NCI-H1436 treated with DMSO at 0.1 percent for 48 hours (cell line): ENCODE measurements at places on chromosomes 1 and 21.

- DNase-seq, result no peak
Observed at GRCh38 chr1:89546082-89546889, 21.7 kb downstream of the LRRC8B start.

GRCh38 chr1:3634059-3634800 lies 9.4 kb downstream of the TPRG1L start:
- DNase-seq, result no peak

GRCh38 chr1:106502659-106503058 lies 553.8 kb upstream of the PRMT6 start:
- no peak for DNase-seq

- DNase-seq, result no peak
Observed at GRCh38 chr1:224749916-224750315, 133.8 kb downstream of the CNIH3 start.

GRCh38 chr1:31674626-31675025 lies 29.2 kb downstream of the COL16A1 start:
- DNase-seq, result no peak

DNA sequence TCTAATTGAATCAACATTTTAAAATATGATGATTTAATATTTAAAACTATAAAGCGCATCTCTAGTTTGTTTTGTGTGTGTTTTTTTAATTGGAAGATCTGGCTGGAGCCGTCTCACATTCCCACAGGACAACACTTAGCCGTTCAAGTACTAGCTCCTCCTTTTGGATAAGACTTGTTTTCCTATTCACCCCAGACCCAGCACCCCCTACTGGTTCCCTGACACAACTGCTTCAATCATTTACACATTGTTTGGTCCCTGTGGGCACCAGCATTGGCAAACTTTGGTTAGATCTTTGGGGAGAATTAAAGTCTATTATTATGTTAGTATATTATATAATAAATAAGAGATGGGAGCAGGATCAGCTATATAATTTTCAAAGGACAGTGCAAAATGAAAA lies 34.5 kb downstream of the TYW3 start:
- DNase-seq, result no peak

- DNase-seq, result no peak
Observed at GRCh38 chr1:25863486-25864262, 4.4 kb upstream of the AUNIP start.

- DNase-seq, result no peak
Observed at GRCh38 chr1:8473121-8473875, 155.4 kb downstream of the SLC45A1 start.

DNA sequence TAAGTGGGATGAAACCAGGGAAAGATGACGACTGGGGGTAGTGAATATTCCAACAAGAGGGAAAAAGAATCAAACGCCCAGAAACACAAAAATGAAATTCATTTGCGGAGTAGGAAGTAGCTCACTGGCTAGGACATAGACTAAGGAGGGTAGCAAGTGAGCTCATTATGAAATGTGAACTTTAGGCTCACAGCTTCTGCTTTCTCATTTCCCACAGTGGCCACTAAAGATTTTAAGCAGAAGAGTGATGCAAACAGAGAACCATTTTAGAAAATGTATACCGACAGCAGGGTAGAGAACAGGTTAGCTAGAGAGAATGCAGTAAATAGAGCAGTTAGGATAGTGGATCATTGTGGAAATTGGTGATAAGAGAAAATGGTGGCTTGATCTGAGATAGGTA lies 3.5 kb downstream of the CD48 start:
- DNase-seq, result no peak

GRCh38 chr21:33643658-33644311 lies 1.5 kb downstream of the ITSN1 start:
- no peak for DNase-seq

DNA sequence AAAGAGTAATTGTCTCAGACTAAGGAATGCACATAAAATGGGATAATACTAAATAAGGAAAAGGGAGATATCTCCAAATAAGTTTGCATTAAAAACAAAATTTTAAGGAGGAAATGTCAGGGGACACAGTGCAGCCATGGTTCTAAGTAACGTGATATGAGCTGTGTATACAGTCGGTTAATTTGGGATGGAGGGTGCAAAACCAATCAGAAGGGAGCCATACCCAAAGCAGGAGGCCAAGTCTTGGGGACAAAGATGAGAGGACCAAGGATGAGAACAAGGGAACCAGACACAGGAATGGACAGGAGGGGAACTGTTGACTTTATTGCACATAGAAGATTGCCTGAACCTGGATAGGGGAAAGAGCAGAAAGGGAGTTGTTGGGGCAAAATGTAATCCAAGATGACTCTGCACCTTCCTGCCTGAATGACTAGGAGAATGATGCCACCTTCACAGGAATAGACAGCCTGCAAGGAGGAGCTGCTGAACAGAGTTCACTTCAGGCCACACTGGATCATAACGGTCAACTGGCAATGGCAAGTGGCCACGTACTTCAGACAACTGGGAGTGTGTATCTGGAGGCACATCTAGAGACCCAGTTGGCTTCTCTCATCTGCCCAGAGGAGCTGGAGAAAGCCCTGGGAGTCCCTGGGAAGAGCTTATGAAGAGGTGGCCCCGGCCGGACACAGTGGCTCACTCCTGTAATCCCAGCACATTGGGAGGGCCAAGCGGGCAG lies 22.0 kb upstream of the BOLA1 start:
- no peak for DNase-seq

- no peak for DNase-seq
Observed at GRCh38 chr1:78839704-78840277, 166.7 kb downstream of the ADGRL4 start.

DNA sequence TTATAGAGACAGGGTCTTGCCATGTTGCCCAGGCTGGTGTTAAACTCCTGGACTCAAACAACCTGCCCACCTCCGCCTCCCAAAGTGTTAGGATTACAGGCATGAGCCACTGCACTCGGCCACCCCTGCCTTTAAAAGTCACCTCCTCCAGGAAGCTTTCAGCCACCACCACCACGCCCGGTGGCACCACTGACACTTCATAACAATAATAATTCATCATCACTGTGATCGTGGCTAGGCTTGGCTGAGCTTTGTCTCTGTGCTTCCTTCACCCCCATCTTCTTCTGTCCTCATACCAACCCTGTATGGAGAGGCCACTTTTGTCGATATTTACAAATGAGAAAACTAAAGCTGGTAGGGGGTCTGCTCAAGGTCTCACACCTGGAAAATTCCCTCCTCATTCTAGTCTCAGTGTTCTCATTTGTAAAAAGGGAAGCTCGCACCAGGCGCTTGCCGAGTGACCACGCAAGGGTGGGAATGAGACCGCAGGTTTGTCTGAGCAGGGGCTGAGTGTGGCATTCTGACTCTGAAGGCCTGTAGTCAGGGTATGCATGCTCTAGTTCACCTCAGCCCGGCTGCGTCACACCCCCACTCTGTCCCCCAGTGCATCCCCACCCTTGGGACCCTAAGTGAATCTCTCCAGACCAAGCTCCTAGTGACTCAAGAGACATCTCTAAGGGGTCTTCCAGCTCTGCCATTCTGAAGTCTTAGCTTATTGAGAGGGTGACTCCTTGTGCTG lies 12.9 kb upstream of the EPHA2 start:
- DNase-seq, result no peak

- no peak for DNase-seq
Observed at GRCh38 chr1:61173118-61173517, 90.8 kb downstream of the NFIA start.

DNA sequence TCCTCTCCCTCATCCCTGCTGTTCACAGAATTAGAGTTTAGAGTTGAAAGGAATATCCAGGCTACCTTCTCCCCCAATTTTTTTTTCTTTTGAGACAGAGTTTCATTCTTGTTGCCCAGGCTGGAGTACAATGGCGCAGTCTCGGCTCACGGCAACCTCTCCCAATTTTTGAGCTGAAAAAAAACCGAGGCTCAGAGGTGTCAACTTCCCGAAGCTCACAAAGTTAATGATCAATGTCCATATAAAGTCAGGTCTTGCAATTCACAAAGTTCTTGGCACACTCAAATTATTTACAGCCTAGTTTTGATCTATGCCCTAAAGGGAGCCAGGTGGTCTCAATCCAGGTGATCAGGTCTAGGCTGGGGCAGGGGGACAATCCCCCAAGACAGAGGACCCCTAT lies 797 bp upstream of the LEFTY1 start:
- DNase-seq, result no peak

GRCh38 chr1:226654046-226654667 lies 84.9 kb downstream of the ITPKB start:
- no peak for DNase-seq

DNA sequence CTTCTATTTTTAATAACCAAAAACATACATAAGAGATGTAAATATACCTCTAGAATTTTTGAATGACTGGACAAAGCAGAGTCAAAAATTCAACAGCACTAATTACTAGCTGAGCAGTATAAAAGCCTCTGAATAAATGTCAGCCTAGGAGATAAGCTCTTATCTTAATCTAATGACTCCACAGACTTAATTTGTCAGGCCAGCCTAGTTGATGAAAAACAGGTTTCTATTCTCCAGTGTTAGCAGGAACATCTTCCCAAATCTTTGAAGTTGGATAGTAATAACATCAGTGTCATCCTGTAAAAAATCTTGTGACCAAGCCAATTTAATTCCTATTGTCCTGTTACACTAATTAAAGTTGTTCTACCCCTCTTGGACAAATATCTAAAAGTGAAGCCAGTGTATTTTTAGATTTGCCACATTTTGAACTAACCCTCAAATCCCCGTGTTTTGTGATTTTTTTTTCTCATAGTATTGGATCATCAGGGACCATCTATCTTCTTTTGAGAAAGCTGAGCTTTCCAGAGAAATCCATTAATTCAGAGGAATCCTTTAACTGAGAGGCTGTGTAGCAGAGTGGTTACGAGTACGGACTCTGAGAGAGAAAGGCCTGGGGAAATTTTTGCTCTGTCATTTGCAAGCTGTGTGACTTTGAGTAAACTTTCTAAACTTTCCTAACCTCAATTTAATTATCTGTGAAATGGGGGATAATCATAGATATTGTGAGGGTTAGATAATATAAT lies 41.2 kb downstream of the LMO4 start:
- no peak for DNase-seq

GRCh38 chr1:221637641-221638041 lies 104.2 kb downstream of the DUSP10 start:
- no peak for DNase-seq

DNA sequence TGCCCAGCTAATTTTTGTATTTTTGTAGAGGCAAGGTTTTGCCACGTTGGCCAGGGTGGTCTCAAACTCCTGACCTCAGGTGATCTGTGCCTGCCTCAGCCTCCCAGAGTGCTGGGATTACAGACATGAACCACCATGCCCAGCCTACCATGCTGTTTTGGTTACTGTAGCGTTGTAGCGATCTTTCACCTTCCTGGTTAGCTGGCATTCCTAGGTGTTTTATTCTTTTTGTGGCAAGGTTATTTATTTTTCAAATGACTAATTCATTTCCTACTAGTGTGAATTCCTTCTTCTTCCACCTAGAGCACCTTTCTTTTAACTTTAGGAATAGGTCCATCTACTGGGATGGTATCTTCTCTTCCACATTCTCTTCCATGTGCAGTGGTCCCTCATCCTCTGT lies 29.3 kb downstream of the TMEM200B start:
- no peak for DNase-seq

DNA sequence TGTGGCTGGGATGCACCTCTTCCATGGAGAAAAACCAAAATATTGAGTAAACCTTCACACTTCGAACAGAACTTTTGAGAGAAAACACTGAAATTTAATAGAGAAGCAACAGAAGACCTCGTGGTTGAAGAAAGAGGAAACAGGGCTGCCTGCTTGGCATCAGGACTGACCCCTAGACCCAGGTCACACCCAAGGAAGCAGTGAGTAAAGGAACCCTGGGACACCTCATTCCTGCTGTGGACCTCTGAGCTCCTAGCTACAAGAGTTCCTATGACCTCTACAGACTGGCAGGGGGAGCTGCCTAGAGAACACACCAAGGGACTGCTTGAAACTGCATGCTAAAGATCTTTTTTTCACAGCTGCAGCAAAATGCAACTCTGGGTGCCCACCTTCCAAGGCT lies 67.8 kb downstream of the FASLG start:
- no peak for DNase-seq

- DNase-seq, result no peak
Observed at GRCh38 chr1:202599669-202600431, 110.4 kb downstream of the SYT2 start.

- no peak for DNase-seq
Observed at GRCh38 chr1:171431994-171432393, 53.3 kb upstream of the PRRC2C start.

- DNase-seq, result no peak
Observed at GRCh38 chr1:109383087-109383779, 14.5 kb downstream of the SORT1 start.

GRCh38 chr21:38721958-38722357 lies 83.8 kb upstream of the ETS2 start:
- DNase-seq, result no peak

- peak; percentile 34 for DNase-seq
Observed at GRCh38 chr1:220787069-220787619, 431 bp downstream of the MTARC1 start.

DNA sequence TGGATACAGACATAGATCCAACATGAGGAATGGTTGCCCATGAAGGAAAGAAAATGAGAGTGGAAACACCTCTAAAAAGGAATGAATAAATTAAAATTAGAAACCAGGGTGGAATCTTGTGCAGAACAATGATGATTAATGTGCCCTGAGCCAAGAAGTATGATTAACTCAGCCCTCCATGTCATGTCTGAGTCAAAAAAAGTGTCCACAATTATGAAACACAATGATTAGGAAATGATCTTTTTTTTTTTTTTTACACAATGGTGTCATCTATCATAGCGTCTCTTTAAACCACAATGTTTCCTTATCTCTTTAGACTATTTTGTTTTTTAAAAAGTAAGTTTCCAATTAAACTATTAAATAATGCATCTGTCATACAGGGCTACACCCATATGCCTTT lies 78.9 kb upstream of the RAB4A start:
- no peak for DNase-seq

- no peak for DNase-seq
Observed at GRCh38 chr1:63463248-63463647, 59.8 kb downstream of the ITGB3BP start.

DNA sequence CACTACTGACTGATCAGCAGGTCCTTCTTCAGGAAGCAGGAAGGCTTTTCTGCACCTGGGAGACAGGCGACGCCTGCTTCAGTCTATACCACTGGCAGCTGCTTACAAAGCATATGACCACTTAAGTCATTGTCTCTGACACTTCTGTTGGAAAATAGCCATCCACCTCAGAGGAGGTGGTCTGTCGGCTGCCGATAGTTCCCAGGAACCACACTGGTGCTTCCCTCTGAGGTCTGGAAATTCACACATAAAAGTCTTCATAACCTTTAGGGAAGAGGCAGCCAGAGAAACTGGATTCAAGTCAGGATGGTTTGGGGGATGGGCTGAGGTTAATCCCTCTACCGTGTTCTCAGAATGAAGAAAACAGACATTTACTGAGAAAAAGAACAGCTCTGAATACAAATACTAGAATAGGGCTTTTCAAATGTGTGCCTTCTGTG lies 15.6 kb upstream of the SRP9 start:
- peak; percentile 51 for DNase-seq

- DNase-seq, result no peak
Observed at GRCh38 chr1:29648026-29648425, 411.7 kb downstream of the PTPRU start.
